Spinal cord (tissue), 10 donors: ENCODE measurements at places on chromosomes 5 and 9. TPM values are rescaled to one million over a fixed set of nuclear protein-coding genes. Genes with fewer than 3 reads are reported as not detected.

The DELE1 gene
- total RNA-seq, result 92.3 TPM

The FOXD1 gene
- 5.8 TPM for total RNA-seq

The ZBED3 gene
- 3.9 TPM for total RNA-seq

The FOXD4L5 gene
- total RNA-seq, result 0.40 TPM

The SCGB3A1 gene
- not detected for total RNA-seq

The OR1Q1 gene
- total RNA-seq, result not detected

The ABCA1 gene
- total RNA-seq, result 38.5 TPM

The PCDHB13 gene
- total RNA-seq, result 8.7 TPM

GRCh38 chr5:155895484-155895883 is 431.5 kb upstream of the SGCD start:
- DNase-seq, result no peak
- H3K36me3 ChIP-seq, result no peaks in the 10 kb centered on the region
- H3K4me1 ChIP-seq, result no peaks in the 10 kb centered on the region
- no peaks in the 10 kb centered on the region for H3K27me3 ChIP-seq
- H3K27ac ChIP-seq, result no peak overlapping the region
- no peak overlapping the region for H3K4me3 ChIP-seq

GRCh38 chr5:15574806-15575325 is 74.9 kb downstream of the FBXL7 start:
- no peak for DNase-seq
- no peak overlapping the region for H3K27ac ChIP-seq
- no peaks in the 10 kb centered on the region for H3K4me1 ChIP-seq
- no peaks in the 10 kb centered on the region for H3K36me3 ChIP-seq

GRCh38 chr5:43040287-43041098 is at the start of gene ANXA2R:
Gene ANXA2R (minus strand): TSS chr5:43040319. CDS start chr5:43040046, 273 bp downstream.
- H3K36me3 ChIP-seq, result no peaks in the 10 kb centered on the region
- DNase-seq, result peak; percentile 44
